Activated naive CD8-positive, alpha-beta T cell treated with anti-CD3 and anti-CD28 coated beads, Interleukin-2, amount 50 U/mL, for 24 hours (primary cell): ENCODE measurements at places on chromosomes 12 and 14.

- no peak overlapping the region for H3K4me3 ChIP-seq
- DNase-seq: no peak
- no peaks in the 10 kb centered on the region for H3K4me1 ChIP-seq
- H3K27me3 ChIP-seq: no peaks in the 10 kb centered on the region
Observed at GRCh38 chr14:42664190-42664589, 1057.5 kb downstream of the LRFN5 start.

DNA sequence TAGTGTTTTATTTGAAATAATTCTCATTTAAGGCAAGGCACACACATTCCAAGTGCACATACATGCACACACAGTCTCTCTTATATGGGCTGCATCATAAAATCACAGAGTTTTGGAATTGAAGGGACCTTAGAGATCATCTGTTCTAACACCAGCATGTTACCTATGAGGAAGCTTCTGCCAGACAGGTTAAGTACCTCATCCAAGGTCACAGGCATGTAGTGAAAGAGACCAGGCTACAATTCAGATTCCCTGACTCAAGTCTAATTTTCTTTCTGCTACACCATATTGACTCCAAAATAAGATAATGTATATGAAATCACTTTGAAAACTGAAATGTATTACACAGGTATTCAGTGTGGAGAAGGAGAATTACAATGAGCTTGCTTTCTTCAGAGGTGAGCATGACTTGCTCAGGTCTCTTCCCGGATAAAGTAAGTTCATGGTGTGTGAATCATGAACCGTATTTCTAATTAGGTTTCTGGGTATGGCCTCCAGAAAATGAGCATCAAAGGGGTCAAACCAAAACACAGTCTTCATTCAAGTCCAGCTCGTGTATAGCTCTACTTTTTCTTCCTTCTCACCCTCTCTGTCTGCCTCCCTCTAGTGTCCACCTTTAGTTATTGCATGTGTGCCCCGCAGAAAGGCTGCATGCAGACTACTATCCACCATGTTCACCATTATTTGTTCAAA, 411.9 kb downstream of the FUT8 start:
- peaks cover 4% of the 10 kb centered on the region for H3K4me1 ChIP-seq
- no peak overlapping the region for H3K27ac ChIP-seq
- DNase-seq: peak; percentile 48
- H3K4me3 ChIP-seq: no peak overlapping the region
- H3K27me3 ChIP-seq: no peaks in the 10 kb centered on the region

GRCh38 chr14:89382901-89383845, 33.9 kb downstream of the FOXN3 start:
- H3K4me3 ChIP-seq: no peak overlapping the region
- H3K36me3 ChIP-seq: peaks cover 45% of the 10 kb centered on the region
- H3K27ac ChIP-seq: peak overlapping the region; percentile 1
- H3K4me1 ChIP-seq: peaks cover 61% of the 10 kb centered on the region

GRCh38 chr12:127819056-127819455, 447.9 kb upstream of the TMEM132C start:
- H3K4me3 ChIP-seq: no peak overlapping the region
- no peaks in the 10 kb centered on the region for H3K36me3 ChIP-seq
- no peaks in the 10 kb centered on the region for H3K27me3 ChIP-seq
- DNase-seq: no peak
- H3K4me1 ChIP-seq: no peaks in the 10 kb centered on the region
- no peak overlapping the region for H3K27ac ChIP-seq

- H3K4me3 ChIP-seq: no peak overlapping the region
- no peak for DNase-seq
- H3K27ac ChIP-seq: no peak overlapping the region
- H3K27me3 ChIP-seq: no peaks in the 10 kb centered on the region
- peaks cover 26% of the 10 kb centered on the region for H3K4me1 ChIP-seq
Observed at GRCh38 chr12:9961106-9961505, 10.1 kb upstream of the CLEC12A start.

DNA sequence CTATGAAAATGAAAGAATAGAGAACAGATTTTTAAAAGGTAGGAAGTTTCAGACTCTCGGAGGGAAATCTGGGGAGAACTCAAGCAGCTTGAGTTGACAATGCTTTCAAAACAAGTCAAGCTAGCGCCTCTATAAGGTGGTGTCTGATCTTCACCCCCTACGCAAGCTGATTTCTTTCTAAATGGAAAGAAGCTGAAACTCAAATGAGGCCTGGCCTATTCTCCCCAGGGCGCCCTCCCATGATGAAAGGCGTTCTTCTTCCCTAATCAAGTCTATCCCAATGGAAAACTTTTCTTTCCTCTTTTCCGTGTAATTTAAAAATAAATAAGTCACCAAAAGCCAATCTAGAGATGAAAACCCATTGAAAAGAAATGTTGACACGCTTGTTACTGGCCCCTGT, 20.6 kb downstream of the PTHLH start:
- no peak overlapping the region for H3K27ac ChIP-seq
- H3K4me1 ChIP-seq: no peaks in the 10 kb centered on the region
- no peak for DNase-seq
- H3K36me3 ChIP-seq: no peaks in the 10 kb centered on the region
- H3K4me3 ChIP-seq: no peak overlapping the region

DNA sequence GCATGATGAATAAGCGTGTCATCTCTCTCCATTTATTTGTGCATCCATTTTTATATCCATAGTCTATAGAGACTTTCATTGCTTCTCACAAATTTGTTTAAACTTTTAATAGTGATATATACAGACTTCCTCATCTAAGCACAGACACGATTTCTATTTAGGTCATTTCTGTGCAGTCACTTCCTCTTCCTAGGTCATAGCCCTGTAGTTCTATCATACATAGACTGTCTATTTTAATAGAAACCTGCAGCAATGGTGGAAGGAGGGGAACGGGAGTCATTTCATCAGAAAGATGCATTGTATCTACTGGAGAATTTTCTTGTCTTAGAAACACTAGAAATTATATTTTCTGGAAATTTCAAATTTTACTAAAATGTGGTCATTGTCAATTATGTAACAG, 133.4 kb upstream of the FGD4 start:
- no peak for DNase-seq
- no peak overlapping the region for H3K27ac ChIP-seq
- no peaks in the 10 kb centered on the region for H3K36me3 ChIP-seq
- no peaks in the 10 kb centered on the region for H3K27me3 ChIP-seq
- H3K4me3 ChIP-seq: no peak overlapping the region
- peaks cover 4% of the 10 kb centered on the region for H3K4me1 ChIP-seq
